Nucleus accumbens (tissue), 56 donors: ENCODE measurements at places on chromosomes 2 and 18.

- DNase-seq, result no peak
Measured at GRCh38 chr2:140842110-140842509, 1288.7 kb downstream of the LRP1B start.

GRCh38 chr2:163736433-163737189 lies 803 bp upstream of the FIGN start:
- DNase-seq, result no peak

GRCh38 chr2:6933911-6934310 lies 16.7 kb downstream of the RNF144A start:
- DNase-seq, result no peak

- no peak for DNase-seq
Measured at GRCh38 chr2:131404753-131405152, 40.8 kb upstream of the RAB6D start.

- DNase-seq, result no peak
Measured at GRCh38 chr18:37397814-37398213, 167.8 kb downstream of the CELF4 start.

DNA sequence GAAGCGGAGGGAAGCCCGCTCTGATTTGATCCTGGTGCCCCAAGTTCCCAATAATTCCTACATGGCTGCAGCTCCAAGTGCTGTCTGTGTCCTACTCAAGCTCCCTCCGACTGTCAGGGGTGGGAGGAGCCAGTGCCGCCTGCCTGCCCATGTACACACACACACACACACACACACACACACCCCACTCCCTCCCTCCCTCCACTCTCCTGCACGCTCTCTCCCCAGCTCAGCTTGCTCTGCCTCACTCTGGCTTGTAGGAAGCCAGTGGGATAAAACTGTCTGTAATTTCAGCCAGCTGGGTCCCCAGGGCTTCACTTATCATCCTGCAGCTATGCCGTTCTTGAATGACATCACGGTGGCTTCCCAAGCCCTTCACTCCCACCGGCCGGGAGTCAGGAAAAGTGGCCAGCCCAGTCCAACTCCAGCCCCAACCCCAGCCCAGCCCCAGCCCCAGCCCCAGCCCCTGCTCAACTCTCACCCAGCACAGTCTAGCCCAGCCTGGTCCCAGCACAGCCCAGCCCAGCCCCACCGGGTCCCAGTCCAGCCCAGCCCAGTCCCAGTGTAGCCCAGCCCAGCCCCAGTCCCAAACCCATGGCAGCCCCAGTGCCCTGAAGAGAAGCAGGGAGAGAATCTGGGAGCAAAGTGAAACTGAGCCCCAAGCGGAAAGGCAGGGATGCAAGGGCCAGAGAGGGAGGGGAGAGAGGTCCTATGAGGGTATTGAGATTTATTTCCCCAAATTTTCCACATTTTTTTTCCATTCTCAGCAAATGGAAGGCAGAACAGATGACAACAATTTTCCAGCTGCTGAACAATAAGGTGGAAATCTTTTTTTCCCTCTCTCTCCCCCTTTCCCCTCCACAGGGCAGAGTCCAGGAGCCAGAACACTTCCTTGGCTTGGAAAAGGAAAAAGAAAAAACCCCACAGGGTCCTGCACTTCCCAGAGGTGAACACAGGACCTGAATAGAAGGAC lies 144.0 kb downstream of the TNS1 start:
- peak; percentile 31 for DNase-seq

DNA sequence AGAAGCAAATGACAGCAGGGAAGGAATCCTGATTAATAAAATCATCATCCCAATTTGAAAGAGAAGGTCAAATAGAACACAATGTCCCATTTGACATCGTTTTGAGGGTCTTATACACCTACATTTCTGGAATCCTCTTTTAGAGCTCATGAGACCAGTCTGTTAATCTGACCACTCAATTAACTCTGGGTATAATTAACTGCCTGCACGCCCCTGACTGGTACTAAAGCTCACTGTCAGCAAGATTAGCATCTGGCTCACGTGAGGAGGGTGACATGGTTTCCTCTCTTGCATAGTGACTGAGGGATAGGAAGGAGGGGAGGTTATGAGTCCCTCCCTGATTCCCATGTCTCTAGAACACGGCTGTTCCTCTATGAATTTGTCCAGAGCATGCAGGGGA lies 124.3 kb downstream of the ICOS start:
- DNase-seq, result no peak

- no peak for DNase-seq
Measured at GRCh38 chr2:109647636-109648035, 33.5 kb downstream of the SOWAHC start.

DNA sequence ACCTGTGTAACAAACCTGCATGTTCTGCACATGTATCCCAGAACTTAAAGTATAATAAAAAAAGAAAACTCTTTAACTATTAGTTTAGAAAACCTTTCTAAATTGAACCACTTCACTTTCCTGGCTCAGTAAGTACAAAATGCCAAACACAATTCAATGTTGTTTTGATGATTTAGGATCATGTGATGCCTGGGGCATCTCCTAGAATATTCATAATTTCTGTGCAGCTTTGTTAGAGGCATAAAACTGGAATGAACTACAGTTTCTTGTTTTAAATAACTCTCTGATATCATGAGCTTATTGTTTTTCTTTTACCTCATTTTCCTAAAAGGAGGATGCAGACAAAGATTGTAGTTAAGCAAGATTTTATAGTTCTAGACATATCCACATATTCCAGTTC lies 139.0 kb upstream of the SESTD1 start:
- no peak for DNase-seq

GRCh38 chr2:144253743-144254142 lies 266.2 kb downstream of the ZEB2 start:
- no peak for DNase-seq

DNA sequence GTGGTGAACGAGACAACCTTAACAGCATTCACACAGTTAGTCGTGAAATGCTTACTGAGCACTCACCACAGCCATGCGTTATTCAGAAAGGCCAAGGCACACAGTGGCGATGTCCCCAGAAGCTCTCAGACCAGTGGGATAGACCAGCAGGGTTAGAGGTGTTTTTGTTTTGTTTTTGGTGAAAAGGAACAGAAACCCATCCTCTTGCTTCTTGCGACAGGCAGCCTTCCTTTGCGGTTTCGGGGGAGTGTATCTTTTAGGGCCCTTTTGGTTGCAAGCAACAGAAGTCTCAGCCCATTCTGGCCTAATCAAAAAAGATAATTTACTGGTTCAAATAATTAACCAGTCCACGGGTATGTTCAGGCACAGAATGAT lies 4.7 kb downstream of the GNLY start:
- DNase-seq, result no peak

DNA sequence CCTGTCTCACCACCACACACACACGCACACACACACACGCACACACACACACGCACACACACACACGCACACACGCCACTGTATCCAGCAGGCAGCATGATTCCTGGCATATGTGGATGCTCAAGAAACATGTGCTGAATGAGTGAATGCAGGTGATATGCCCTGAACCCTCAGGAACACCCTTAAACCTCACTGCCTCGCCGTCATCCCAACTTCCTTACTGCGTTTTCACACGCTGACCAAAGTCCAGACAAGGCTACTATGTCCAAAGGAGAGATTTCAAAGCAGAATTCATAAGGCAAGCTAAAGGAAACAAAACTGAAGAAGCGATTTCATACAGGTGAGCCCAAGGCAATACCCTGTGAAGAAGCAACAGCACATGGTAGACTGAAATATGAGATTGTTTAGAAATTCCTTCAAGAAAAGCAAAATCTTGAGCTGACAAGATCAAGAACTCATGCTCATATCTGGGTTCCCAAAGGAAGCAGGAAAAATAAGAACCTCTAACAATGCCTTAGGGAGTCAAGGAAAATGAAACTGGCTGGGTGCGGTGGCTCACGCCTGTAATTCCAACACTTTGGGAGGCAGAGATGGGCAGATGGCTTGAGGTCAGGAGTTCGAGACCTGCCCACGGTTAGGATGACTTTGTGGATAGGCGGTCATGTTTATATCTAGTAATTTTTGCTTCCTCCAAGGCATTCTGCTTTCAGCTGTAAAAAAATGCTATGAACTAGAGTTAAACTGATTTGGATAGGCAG lies 69.1 kb downstream of the TNFRSF11A start:
- DNase-seq, result no peak

DNA sequence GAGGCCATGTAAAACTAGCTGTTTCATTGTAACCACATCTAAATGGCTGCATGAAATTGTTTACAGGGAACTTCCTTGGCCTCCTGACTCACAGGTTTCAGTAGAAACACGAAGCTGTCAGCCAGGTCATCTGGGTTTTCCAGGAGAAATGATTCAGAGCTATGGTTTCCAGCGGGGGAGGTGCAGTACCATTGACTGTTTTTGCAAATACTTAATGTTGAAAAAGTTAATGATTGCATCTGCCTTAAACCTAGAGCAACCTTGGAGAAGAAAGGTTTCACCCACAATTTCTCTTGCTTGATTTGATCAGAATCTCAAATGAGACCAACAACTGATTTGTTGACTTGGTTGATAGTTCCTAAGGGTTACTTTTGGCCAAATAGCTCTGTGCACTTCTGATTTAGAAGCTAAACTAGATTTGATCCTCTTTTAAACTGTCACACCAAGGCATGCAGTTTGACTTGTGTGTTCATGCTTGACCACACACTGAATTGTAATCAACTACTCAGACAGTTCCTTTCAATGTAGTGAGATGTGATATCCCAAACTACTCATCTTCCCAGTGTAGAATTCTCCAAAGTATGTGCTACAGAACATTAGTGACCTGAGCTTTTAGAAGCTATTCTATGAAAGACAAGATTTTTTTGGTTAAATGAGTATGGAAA lies 193.5 kb upstream of the CHST9 start:
- DNase-seq, result no peak

GRCh38 chr2:236576087-236576486 lies 6.5 kb downstream of the ACKR3 start:
- no peak for DNase-seq

GRCh38 chr2:67446491-67446911 lies 49.4 kb downstream of the ETAA1 start:
- DNase-seq, result no peak

GRCh38 chr2:120384486-120385354 lies 38.8 kb downstream of the INHBB start:
- DNase-seq, result no peak

DNA sequence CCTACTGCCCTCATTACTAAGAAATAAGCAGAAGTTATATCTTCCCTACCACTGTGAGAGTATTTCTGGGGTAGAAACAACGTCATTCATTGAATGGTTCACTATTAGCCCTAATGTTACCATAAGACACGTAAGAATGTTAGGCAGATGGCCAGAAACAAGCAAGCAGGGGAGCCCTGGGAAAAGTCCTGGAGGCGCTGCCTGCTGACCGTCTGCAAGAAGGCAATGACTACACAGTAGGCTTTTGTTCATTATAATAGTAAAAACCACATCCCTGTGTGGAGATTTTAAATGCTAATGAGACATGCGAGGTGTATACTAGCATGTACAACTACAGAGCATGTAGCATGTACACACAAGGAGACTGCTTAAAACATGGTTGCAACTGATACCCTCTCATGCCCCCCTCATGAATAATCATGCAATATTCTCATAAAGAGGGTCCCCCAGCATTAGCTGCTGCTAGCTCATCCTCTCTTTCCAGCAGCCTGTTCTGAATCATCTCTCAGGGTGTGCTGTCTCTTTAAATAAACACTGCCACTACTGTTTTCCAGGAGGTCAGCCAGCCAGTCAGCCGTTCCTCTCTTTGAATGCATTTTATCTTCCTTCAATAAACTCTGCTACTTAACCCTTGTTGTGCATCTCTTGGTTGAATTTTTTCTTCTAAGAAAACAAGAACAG lies 23.6 kb downstream of the SUCLG1 start:
- DNase-seq, result peak; percentile 27

DNA sequence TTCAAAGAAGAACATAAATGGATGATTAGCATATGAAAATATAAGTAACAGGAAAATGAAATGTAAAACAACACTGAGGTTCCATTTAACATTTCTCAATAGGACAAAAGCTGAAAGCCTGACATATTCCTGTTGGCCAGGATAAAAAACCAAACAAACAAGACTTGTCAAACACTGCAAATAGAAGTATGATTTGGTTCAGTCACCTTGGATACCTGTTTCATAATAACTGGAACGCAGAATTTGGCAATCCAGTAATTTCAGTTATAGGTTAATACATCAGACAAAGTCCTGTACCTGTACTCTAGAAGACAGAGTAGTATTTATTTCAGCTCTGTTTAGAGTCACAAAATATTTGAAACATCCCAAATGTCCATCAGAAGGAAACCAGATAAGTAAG lies 16.5 kb upstream of the EVA1A start:
- DNase-seq, result no peak

GRCh38 chr2:210233487-210233886 lies 8.2 kb upstream of the ACADL start:
- DNase-seq, result no peak

- DNase-seq, result no peak
Measured at GRCh38 chr18:7616661-7617060, 49.5 kb downstream of the PTPRM start.

GRCh38 chr2:165632594-165632993 lies 161.5 kb downstream of the GALNT3 start:
- no peak for DNase-seq

DNA sequence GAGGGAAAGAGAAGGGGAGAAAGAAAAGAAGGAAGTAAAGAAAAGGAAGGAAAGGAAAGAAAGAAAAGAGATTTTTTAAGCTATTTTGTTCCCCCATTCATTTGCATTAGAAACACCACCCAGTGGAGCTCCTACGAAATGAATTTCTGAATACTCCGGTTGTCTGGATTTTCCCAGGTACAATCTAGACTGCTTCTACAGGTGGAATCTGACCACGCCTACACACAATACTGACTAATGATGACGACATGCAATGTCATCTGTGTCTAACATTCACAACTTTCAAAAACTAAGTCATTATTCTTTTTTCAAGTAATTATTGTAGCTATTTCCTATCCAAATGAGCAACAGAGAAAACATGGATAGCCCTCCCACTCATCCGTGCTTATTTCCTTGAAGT lies 121.7 kb downstream of the ZNF516 start:
- DNase-seq, result no peak

DNA sequence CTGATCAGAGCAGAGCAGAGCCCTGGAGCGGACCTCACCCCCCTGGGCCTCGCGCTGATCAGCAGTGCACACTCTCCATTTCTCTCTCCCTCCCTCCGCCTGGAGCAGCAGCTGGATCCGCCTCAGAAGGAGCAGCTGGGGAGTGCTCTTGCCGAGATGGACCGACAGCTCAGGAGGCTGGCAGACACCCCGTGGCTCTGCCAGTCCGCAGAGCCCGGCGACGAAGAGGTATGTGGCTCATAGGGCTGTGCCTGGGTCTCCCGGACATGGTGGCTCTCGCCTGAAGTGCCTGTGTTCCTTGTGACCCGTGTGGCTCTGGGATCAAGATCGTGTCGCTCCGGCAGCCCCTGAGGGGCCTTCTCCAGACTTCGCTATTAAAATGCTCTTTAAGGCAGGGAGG lies 102.5 kb downstream of the USP40 start:
- DNase-seq, result no peak

GRCh38 chr18:23936381-23936958 lies 78.1 kb upstream of the TTC39C start:
- no peak for DNase-seq

- DNase-seq, result no peak
Measured at GRCh38 chr18:57523171-57523956, 63.1 kb downstream of the FECH start.
